ENCODE measurements at places on chromosomes 13 and 19.

DNA sequence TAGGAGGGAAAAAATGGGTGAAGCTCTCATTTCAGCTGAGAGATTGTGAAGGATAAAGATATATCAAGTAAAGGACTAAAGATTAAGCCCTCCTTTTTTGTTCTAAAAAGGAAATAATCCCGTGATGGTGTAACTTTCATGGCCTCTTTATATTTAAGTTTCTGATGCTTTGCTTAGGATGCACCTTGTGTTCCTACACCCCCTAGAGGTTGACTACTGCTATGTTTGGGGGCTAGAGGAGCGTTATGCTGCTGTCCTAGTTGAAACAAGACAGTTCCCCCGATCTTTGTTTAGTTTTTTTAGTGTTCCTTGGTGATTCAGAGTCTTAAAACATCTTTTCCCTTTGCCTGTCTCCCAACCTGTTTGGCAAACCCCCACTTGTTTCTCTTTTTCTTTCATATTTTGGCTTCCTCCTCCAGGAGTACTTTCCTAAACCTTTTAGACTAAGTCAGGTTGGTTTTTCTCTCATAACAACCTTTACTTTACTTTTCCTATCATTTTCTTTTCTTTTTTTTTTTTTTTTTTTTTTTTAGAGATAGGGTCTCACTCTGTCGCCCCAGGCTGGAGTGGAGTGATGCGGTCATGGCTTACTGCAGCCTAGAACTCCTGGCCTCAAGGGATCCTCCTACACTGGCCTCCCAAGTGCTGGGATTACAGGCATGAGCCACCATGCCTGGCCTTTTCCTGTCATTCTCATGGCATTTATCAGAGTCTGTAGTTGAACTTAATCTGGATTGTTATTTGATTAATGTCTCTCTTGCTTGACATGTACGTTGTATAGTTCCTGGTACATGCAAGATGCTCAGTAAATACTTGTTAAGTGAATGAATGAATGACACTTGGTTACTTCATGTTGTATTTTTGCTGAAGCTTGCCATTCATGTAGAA lies 2.8 kb downstream of the UBA2 start:
- DNase-seq: peak; percentile 35

- DNase-seq: no peak
Measured at GRCh38 chr13:106722620-106723019, 154.7 kb upstream of the ARGLU1 start.

DNA sequence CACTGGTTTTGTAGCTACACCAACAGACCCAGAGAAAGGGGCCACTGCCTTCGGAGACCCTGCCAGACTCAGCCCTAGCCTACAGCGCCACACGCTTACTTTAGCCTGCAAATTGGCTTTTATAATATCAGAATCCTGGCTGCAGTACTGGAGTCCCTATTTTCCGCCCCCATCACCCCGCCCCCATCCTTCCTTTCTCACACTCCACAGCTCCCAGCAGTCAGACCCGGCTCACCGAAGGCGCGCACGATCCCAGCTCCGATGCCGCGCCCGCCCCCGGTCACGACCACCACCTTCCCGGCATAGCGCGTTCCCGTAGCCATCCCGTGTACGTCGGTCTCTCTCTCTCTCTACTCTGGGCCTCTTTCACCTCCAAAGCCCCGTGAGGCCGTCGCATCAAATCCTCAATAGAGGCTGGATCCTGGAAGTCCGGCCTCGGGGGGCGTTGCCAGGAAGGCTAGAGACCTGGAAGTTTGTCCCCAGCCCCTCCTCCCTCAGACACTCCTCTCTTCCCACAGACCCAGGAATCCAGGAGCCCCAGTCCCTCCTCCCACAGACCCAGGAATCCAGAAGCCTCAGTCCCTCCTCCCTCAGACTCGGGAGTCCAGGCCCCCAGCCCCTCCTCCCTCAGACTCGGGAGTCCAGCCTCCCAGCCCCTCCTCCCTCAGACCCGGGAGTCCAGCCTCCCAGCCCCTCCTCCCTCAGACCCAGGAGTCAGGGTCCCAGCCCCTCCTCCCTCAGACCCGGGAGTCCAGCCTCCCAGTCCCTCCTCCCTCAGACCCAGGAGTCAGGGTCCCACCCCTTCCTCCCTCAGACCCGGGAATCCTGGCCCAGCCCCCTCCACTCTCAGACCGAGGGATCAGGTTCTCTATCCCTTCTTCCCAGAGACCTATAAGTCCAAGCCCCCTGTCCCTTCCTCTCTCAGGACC lies at the start of gene HSD17B14:
TSS of gene HSD17B14 (minus strand) at position 403 of the 929 bp plus-strand sequence. CDS start at position 323, 80 bp downstream.
- DNase-seq: peak; percentile 57

DNA sequence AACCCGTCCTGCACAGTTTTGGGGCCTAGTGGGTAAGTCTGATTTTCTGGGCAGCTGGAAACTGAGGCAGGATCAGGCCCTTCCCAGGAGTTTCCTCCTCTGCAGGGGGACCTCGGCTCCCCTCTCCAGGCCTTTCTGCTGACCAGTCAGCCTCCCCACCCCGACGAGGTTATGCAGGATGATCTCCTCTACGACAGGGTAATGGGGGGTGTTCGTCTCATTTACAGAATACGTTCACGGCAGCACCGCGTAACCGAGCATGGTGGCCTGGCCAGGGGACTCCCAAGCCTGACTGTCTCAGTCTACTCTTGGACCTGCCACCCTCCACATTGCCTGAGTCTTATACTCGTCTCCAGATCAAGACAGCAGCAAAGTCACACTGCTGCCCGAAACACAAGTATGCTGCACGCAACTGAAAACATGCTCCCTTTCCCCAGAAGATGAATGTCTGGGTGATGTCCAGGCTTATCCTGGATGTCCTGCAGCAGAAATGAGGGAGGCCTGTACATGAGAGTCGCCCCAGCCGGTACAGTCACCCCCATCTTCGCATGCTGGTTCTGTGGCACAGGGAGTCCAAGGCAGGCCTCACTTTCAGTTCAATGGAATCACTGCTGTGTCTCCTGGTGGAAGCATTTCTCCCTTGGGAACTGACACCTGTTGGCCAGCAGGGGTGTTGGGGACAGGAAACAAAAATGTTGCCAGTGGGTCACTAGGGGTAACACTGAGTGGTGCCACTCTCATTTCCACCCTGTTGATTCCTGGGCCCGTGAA lies 120.8 kb downstream of the SOX1 start:
- no peak for DNase-seq

DNA sequence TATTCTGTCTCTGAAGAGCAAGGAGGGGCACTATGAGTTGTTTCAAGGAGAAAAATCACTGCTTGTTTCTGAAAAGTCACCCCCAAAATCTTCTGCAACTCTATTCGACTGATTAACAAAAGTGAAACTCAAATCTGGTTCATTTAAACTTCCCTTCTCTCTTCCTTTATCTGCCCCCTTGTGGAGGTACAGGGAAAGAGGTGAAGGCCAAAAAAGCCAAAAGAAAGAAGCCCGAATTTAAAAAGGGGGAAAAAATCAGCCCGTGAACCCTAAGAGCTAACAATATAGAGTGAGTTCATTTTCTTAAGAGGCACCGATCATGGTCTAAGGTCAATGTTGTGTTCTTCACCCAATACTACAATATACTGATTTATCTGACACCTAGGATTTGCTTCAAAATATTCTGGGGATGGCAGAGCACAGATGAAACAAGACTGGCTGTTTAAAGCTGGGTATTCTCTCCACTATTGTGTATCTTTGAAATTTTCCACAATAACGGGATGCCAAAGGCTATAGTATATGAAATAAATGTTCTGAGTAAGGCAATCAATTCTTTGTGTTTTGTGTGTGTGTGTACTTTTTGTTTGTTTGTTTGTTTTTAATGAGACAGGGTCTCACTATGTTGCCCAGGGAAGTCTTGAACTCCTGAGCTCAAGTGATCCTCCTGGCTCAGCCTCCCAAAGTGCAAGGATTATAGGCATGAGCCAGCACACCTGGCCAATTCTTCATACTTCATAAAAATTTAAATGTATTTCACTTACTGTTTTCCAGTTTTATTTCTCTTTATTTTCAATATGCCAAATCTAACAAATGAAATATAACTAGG lies 55.0 kb upstream of the EEF1AKMT1 start:
- peak; percentile 65 for DNase-seq

DNA sequence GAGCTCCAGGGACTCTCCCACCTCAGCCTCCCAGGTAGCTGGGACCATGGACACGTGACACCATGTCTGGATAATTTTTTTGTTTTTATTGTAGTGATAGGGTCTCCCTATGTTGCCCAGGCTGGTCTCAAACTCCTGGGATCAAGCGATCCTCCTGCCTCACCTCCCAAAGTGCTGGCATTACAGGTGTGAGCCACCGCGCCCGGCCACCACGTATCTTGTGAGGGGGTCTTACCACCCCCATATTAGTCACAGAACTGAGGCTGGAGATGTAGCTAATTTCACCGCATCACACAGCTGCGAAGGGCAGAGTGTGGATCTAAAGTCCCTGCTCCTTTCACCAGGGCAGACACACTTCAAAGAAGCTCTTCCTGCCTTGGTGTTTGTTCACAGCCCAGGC lies 211.8 kb upstream of the SOX1 start:
- DNase-seq: no peak

GRCh38 chr13:111296417-111296816 lies 24.0 kb upstream of the TEX29 start:
- no peak for DNase-seq
